Stimulated activated CD8-positive, alpha-beta memory T cell treated with anti-CD3 and anti-CD28 coated beads, Interleukin-2, amount 100 ng/mL, for 1 hour (primary cell): ENCODE measurements at places on chromosomes 5 and 9.

- DNase-seq = no peak
Observed at GRCh38 chr9:78691542-78691941, 394.6 kb downstream of the PSAT1 start.

DNA sequence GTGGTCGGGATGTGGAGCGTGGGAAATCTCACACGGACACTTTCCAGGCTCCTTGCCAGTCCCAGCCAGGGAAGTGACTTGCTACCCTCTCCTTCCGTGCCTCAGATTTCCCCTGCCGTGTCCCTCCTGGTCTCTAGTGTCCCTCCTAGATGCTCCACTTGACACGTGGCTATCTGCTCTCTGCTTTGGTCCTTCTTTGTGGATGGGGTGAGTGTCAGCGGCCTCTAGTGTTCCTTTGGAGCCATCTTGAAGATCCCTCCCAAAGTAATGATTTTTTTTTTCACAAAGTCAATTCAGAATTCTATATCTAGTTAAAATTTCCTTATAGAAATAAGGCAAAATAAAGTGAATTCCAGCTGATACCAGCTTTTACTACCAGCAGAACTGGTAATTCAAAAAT is 117.7 kb downstream of the MRPL36 start:
- DNase-seq = no peak

GRCh38 chr9:33233626-33234342 is 6.2 kb upstream of the SPINK4 start:
- no peak for DNase-seq

GRCh38 chr9:21968331-21969010 is 25.7 kb downstream of the CDKN2A start:
- DNase-seq = no peak

DNA sequence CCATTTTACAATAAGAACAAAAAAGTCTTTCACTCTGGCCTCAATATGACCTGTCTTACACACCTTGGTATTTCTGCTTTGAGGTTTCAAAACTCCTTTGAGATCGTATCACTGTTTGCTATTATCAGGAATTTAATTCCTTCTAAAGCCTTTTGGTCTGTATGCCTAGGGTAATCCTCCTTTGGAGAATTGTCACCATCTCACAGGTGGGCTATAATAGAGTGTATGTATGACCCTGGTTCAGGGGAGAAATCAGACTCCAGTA is 13.7 kb downstream of the CMYA5 start:
- no peak for DNase-seq

- no peak for DNase-seq
Observed at GRCh38 chr9:2613730-2614271, 7.8 kb upstream of the VLDLR start.

GRCh38 chr9:17134396-17135294 is at the start of gene CNTLN:
Gene CNTLN (plus strand): TSS chr9:17135040. CDS start chr9:17135066, 26 bp downstream.
- DNase-seq = peak; percentile 37

DNA sequence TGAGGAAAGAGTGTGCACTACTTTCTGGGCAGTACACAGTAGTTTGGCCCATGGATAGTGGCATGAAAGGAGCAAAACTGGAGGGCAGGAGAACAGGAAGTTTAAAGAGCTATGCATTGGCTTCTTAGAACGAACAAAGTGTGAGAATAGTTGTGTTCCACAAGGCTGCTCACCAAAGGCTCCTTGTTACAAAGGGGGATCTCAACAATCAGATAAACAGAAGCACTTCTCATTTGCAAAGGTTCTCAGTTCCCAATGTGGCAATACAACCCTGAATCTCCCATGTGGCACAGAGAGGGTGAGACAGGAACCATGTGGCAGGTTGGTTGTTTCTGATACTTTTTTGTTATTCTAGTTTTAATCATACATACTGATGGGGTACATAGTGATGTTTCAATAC is 158.4 kb downstream of the CARTPT start:
- no peak for DNase-seq

GRCh38 chr5:51385216-51385615 is 2.0 kb downstream of the ISL1 start:
- DNase-seq = no peak

DNA sequence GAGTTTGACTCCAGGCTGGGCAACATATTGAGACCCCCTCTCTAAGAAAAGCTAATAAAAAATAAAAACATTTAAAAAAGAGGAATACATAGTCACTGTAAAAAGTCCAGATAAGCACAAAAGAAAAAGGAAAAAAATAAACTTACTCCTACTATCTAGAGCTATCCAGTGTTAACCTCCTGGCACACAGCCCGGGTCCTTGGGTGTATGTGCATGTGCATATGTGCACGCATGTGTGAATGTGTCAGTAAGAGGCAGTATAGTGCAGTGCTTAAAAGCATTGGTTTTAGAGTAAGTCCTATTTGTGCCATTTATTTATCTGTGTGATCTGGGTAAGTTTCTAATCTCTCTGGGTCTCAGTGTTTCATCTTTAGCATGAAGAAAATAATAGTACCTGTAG is 26.7 kb downstream of the FAM219A start:
- DNase-seq = no peak

DNA sequence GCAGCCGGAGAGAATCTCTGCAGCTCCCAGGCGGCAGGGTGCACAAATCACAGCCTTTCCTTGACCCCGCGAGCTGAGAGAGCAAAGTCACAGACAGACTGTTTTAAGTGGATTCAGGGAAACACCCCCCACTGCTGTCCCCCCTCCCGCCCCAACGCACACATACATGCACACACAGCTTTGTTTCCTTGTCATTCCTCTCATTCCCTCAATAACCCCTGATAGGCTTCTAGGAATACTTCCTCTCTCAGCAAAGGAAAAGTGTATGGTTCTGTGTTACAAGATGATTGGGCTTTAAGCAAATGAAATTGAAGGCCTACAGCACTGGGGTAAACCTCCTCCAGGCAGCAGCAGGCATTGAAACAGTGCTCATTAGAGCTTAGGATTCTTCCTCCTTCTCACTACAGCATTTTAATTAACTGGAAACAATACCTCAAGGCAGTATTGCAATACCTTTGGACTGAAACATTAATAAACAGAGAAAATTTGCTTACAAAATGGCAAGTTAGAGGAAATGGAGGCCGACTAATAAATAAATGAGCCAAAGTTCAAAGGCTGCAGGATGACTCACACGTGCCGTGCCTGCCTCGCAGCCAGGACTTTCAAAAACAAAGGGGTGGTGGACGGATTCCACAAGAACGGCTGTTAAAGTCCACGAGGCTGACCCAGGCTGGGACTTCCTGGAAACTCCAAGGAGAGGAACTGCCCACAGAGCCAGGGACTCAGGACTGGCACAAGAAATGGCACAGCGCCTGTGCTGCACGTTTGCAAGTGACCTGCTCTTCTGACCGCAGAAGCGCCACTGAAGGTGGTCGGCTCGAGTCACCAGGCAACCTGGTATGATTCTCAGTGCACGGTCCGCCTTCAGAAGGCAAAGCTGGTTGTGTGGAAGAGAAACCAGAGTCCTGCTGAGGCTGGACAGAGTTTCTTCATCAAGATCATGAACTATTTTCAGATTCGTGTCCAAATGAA is 236.2 kb downstream of the SYK start:
- DNase-seq = no peak

- no peak for DNase-seq
Observed at GRCh38 chr5:64566310-64566916, 60.6 kb downstream of the RGS7BP start.

- no peak for DNase-seq
Observed at GRCh38 chr5:129496864-129497595, 36.9 kb downstream of the ADAMTS19 start.

DNA sequence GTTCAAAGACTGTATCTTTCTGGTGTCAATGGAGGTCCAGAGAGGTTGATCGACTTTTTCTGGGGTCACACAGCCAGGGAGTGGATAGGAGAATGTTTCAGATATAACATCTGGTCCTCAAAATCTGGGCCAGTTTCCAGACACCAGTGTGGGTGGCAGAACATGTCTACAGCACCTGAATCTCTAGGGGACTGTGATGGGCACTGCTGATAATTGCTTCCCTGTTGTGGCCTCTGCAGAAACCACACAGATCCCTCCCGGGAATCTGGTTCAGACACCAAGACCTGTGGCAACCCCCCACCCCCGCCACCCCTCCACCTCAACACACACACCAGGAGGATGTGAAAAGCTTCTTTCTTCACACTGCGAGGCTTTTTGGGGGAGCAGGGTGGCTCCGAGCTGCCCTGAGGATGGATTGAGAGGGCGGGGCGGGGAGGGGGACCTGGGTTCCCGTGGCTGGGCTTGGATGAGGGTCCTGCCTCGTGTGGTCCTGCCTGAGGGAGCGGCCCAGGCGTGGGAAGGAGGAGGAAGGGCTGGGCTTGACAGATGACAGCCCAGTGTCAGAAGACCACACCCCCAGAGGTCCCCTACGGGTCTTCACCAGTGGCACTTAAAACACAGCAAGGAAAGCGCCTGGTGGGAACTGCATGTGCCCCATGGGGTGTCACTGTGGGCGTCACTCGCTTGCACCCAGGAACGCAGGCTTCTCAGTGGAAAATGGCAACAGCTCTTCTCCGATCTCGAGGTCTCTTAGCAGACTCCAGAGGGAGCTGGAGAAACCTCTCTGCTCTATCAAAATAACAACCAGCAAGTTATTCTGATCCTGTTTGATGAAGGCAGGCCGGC is 55.2 kb downstream of the TRIP13 start:
- DNase-seq = no peak

DNA sequence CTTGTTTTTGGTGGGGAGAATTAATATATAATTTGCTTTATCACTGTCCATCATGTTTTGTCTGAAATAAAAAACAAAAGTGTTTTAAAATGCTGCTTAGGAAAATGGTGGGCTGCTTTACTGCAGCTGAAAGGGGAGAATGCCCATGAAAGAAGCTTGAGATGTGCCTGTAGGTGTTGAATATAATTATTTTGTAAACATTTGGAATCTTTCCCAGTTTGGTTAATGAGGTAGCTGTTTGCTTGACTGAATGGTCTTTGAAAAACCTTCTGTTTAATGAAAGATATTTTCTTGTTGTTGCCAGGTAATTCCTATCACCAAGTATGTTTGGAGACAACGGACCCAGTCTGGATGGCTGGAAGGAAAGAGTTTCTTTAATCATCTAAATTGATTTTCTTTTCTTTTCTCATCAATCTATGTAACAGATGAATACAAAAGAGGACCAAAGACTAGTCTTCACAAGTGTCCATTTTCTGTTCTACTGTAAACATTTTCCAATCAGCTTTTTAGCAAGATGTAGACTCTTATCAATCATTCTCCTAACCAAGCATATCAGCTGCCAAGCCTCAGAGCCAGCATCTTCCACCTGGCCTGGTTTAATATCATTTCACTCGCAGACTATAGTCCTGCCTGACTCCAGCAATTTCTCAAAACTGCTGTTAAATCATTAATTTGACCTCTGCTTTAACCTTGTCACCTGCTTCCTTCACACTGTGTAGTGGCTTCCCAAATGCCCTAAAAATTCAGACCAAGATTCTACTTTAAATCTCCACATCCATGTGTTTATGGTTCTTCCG is 441.2 kb upstream of the CHD1 start:
- no peak for DNase-seq

DNA sequence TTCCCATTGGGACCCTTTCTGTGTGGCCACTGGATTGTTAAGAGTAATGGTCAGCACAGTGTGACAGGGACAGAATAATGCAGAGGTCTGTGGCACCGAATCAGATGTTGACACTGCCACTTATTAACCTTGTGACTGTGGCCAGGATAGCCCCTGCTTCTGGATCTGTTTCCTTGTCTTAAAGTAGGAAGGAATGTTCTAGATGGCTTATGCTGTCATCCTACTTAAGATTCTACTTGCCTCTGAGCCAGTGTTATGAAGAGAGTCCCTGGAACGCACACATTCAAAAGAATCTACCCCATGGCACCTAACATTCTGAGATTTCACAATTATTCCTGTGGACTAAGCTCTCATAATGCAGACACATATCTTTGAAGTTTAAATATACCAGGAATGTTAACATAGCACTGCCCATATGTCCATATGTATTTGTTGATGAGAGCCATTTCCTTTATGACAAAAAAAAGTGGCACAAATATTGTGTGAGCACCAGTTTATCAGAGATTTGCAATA is 612.7 kb downstream of the TLR4 start:
- no peak for DNase-seq

DNA sequence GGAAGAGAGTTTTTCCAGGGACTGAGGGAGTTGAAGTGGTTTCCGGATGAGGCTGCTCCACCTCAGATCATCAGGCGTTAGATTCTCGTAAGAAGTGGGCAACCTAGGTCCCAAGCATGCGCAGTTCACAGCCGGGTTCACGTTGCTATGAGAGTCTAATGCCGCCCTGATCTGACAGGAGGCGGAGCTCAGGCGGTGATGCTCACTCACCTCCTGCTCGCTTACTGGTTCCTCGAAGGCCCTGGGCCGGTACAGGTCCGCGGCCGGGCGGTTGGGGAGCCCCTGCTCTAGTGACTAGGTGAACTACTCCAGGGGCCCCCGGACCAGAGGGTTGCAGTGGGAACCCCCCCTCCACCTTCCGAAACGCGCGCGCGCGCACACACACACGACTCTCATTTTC is 997 bp upstream of the RNF130 start:
- no peak for DNase-seq

DNA sequence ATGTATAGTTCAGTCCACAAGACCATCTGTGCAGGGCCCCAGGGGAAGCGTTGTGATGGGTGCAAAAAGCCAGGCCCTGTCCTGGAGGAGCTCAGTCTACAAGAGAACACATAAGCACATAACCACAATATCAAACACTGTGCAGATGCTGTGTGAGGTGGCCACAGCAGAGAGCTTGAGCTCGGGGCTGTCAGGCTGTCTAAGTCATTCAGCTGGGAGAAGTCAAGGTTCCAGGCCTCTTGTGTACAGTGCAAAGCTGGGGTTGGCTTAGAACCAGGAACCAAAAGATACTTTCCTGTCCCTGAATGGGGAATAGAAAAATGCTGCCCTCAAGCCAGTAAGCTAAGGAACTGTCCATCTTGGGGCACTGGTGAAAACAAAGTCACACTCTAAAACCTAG is 75.0 kb downstream of the PRDM6 start:
- no peak for DNase-seq

DNA sequence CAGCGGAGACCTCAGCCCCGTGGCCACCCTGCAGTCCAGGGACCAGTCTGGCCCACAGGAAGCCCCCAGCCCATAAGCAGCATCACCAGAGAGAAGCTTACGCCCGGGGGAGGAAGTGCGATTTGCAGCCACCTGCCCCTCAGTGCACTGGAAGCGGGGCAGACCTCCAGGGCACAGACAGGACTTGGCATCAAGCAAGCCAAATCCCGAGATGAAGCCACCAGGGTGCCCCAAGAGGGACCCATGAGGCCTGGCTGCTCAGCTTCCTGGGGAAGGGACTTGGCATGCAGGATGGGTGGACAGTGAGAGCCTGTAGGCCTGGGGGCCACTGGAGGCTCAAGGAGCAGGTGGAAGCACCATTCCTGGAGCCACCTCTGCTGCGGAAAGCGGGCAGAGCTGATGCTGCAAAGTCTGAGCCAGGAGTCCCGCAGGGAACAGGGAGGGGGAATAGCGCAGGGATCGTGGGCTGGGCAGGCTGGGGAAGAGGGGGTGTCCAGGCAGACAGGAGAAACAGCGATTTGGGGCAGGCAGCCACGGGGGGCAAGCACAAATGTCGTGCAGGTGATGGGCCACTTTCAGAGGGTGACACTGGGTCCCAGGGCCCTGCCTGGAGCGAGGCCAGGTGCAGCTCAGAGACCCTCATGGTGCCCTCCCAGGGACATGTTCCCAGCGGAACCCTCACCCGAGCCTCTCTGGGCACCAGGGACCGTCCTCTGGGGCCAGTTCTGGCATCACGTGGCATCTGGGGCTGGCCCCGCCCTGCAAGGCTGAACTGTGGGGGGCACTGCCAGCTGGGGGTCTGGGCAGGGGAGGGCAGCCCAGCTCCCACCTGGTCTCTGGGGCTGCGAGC is 3.2 kb downstream of the LRRC26 start:
- DNase-seq = no peak
